Umbilical cord (tissue), 2 donors: ENCODE measurements at places on chromosomes 16 and 17.
A peak's percentile ranks its signal among the peaks of the same experiment; 100 is the strongest.

DNA sequence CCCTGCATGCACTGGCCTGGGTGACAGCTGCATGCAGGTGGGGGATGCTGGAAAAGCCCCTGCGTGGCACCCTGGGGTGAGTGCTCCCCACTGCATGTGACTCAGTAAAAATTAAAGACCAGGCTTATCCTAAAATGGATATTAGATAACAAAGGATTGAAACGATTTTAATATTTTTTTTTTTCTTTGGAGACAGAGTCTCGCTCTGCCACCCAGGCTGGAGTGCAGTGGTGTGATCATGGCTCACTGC is 334.9 kb downstream of the C16orf95 start:
- DNase-seq, result no peak

DNA sequence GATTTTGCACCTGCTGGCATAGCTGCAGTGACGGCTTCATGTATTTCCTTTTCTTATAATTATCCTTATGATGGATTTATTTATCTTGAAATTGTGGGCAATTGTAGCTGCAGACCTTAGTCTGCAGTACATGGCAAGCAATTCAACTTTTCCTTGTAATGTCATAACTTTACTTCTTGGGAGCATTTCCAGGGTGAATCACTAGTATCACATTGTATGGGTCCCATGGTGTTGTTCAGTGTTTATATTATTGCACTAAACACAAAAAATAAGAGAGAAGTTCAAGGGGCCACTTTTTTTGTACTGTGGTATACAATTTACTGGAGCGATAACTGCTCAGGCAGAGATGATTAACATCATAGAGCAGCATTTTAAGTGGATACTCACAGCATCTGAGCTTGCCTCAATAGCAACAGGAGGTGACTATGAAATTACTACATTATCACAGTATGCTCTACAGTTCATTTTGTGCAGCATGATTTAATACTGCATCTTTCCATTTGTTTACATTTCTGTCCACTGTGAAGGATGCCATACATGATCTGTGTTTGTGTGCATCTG is 169.5 kb downstream of the STX8 start:
- no peak for DNase-seq

DNA sequence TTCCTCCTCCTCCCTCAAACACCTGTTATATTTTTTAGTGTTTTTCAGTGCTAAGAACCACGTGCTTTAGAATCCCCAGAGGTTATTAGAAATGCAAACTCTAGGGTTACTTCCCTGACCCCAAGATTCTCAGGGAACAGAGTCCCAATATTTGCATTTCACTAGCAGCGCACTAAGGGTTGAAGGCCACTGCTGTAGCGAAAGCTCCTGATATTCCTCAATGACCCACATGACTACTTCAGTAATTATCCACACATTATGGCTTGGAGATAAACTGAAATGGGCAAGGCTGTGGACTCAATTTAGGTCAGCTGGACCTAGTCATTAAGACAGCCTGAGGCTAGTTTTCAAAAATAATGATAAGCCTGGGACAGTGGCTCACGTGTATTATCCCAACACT is 78.5 kb upstream of the BCAR1 start:
- no peak for DNase-seq

DNA sequence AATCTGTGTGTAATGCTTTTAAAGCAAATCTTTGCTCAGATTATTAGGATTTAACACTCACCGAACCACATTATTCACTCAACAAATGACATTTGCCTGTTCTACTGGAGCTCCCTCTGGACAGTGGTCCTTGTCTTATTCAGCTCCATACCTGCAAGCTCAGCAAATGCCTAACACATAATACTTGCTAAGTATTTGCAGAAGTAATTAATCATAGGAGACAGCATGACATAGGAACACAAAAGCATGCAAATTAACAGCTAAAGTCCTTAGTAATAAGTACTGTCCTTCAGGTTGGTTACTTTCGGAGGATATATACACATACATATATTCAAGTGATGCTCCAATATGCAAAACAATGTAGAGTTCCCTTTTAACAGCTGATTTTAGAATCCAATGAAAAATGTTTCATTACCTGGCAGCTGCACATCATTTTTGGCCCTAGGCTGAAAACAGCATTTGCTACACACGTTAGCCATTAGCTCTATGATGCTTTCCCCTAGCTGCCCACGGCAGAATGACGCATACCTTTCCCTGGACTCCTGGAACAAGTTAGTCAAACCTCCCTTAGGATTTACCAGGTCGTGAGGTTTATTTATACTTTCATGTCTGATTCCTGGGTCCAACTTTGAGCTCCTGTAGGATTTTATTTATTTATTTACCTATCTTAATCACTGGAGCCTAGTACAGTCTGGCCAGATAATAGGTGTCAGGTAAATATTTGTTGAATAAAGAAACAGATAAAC is 8.6 kb downstream of the BRD7 start:
- DNase-seq, result no peak

GRCh38 chr16:27780468-27781194 is 230.7 kb downstream of the KATNIP start:
- no peak for DNase-seq

- DNase-seq, result peak; percentile 68
These were observed 946 bp upstream of the TMEM256 start for GRCh38 chr17:7404737-7405349.

DNA sequence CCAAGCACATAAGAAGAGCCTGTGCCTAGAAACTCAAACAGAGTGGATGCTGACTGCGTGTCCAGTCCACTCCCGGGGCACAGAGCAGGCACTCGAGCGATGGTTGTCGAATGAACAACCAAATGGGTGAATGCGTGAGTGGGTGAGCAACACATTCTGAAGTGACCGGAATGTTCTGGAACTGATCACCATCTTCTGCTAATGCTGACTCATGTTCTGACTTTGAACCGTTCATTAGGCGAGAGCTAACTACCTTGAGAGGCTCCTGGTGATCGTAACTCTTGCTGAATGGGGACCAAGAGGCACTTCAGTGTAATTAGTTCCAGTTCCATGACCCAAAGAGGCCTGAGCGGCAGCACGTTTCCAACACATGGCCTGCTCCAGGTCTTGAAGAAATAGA is 37.9 kb downstream of the IRF8 start:
- no peak for DNase-seq
